Osteocyte (in vitro differentiated cells): ENCODE measurements at places on chromosomes 16 and 17.

- DNase-seq = no peak
These were observed 4.5 kb downstream of the PRKAR1A start for GRCh38 chr17:68516732-68517131.

DNA sequence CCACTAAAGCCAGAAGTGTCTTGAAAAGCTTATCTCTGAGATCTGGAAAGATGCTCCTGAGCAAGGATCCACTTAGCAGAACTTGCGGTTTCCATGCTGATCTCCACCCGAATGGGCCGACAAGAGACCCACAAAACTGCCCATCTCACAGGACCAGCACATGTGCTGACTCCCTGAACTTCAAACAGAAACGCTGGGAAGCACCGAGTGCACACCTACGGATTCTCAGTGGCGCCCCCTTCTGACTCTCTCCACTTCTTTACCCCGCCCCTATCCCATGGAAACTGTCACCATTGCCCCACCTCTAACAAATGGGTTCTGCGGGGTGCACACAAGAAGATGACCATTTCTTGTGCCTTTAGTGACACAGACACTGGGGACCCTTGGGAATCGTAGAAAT lies 21.4 kb downstream of the CDRT4 start:
- DNase-seq = no peak

GRCh38 chr16:10501016-10501607 lies 79.3 kb downstream of the EMP2 start:
- no peak for DNase-seq

GRCh38 chr16:73058616-73059409 lies 10.9 kb upstream of the ZFHX3 start:
- no peak for DNase-seq

DNA sequence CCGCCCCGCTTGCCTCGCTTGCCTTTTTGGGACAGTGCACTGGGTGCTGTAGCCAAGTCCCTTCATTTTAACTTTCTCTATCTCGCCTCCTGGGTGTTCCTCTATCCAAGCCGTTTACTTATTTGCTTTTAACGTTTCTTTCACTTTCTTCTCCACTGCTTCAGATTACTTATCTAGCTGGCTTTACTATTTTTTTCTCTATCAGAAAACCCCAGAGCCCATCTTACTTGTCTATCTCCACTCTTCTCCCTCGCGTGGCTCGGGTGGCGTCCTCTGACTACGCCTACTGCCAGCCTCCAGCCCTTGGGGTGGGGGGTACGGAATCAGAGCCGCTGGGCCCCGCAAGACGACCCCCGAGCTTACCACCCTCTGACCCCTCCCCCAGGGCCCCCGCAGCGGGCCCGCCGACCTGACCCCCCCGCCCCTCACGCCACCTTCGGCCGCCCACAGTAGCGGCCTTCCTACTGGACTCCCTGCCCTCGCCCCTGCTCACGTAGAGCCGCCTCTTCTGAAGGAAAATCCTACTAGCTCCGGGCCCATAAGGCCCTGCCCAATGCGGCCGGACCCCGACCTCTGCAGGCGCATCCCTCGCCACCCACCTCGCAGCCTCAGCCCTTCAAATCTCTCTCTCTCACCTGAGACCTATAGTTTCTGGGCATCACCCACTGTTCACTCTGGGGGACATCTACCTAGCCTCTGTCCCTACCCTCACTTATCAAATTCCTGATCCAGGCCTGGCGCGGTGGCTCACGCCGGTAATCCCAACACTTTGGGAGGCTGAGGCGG lies 1.0 kb upstream of the SLC12A4 start:
- no peak for DNase-seq
